ENCODE measurements at places on chromosomes 3 and 15.

- no peak for DNase-seq
Measured at GRCh38 chr3:170482199-170482598, 63.5 kb downstream of the CLDN11 start.

DNA sequence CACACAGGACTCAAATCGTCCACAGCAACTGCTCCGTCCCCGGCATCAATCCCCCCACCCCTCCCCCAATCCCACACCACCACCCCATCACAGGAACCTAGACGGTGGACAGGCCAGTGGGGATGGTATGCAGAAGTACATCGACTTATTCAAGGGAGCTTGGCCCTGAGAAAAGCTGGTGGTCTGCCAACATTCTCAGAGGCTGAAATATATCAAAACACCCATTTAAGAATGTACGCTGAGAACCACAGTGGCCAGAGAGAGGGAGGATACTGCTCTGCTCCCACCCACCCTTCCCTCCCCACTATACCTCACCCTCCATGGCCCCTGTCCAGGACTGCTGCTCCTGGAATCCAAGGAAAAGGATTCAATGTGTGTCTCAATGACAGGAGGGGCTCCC lies 12.4 kb upstream of the USP3 start:
- no peak for DNase-seq

GRCh38 chr15:75049392-75049791 lies 26.0 kb downstream of the PPCDC start:
- DNase-seq = no peak

DNA sequence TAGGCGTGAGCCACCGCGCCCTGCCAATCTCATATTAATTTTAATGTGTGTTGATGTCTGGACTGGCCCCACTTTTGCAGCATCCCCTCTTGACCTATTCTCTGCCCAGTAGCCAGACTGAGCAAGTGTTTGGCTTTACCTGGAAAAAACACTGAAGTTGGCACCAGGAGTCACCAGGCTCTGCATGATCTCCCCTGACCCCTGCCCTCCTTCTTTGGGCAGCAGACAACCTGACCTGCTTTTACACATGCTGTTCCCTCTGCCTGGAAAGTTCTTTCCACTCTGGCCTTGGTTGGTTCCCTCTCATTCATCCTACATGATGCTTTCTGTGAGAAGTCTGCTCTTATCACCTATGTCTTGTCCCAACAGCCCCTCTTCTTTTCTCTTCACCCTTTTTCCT lies 67.9 kb upstream of the SLC2A2 start:
- DNase-seq = no peak

DNA sequence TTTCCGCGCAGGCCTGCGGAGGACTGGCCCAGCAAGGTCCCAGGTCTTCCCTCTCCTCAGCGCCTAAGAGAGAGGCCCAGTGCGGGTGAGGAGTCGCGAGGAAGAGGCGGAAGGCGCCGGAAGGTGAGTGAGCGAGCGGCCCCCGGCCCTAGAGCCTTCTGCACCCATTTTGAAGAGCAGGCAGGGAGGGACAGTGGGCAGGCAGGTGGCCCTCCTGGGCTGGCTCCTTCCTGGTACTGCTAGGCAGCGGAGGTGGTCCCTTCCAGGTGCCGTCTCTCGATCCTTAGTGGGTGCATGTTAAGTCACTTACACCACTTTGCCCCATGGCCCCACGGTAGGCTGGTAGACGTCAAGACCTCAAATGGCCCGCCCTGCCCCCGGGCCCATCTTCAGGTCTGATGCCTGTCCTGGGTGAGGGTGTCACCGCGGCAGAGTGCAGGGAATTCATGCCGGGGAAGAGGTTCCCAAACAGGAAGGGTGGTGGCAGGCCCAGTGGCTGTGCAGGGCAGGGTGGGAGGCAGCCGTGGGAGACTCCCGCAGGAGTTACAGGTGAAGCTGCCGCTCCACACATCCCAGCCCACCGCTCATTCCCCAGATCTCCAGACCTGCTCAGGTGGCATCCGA lies 14.4 kb downstream of the PAK6 start:
- no peak for DNase-seq

GRCh38 chr3:195553268-195553667 lies 10.1 kb upstream of the PPP1R2 start:
- no peak for DNase-seq

DNA sequence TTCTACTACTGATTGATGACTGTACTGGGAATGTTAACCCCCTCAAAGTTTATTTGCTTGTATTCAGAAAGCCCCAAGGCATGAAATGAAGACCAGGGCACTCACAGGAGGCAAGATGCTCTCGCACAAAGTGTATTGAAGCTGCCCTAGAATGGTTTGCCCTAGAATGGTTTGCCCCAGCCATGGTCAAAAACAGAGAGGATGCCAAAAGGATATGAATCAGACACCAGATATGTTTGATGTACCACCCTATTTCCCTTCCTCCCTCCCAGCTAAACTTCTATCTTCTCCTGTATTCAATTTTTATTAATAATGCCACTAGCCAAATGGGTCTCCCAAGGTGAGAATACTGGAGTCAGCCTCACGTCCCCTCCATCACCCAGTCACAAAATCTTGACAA lies 101.3 kb downstream of the TMCO5A start:
- DNase-seq = no peak

- no peak for DNase-seq
Measured at GRCh38 chr15:39896846-39897245, 23.2 kb downstream of the GPR176 start.

- no peak for DNase-seq
Measured at GRCh38 chr3:112134335-112135124, 1.5 kb upstream of the GCSAM start.

GRCh38 chr3:106014518-106014917 lies 145.7 kb upstream of the CBLB start:
- no peak for DNase-seq

GRCh38 chr3:16338999-16339398 lies 74.0 kb downstream of the OXNAD1 start:
- no peak for DNase-seq

DNA sequence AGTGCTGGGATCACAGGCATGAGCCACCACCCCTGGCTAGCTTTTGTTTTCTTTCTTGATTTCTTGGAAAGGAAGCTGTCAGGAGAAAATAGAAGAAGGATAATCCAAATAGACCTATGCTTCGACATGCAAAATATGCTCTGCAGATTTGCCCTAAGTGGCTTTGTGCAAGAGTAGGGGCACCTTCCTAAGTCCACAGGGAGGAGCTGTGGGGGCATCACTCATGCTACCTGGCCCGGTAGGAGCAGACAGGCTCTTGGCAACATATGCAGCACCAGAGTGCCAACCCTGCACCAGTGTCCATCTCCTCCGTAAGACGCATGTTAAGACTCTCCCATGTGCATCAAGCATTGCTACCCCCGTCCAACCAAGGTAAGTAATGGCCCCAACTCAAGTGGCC lies 190.7 kb upstream of the UBE2E1 start:
- no peak for DNase-seq

DNA sequence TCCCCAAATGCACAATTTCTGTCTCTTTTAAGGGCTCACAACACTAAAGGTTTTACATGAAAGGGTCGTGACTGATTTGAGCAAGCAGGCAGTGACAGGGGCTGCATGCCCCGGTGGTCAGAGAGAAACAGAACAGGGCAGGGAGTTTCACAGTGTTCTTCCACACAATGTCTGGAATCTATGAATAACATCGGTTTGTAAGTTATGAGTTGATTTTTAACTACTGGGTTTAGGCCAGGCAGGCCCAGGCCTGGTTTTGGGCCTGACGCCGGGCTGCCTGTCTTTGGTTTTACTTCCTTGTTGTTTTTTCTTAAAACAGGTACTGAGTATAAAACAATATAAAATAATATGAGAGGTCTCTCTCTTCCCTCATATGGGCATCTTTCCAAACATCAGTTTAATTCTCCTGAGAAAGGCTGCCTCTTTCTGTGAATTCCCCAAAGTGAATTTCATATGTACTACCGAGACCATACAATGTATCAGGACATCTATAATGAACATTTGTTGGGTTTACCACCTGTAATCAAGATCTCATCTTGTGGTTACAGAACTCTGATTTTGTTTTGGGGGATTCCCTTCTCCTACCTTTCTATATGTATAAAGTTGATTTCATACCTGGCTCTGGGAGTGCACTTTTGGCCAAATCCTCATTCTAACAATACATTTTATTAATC lies 74.4 kb downstream of the CD200 start:
- DNase-seq = no peak

- no peak for DNase-seq
Measured at GRCh38 chr3:57877116-57877515, 121.0 kb downstream of the SLMAP start.

GRCh38 chr15:56640127-56640526 lies 93.2 kb downstream of the ZNF280D start:
- DNase-seq = no peak

DNA sequence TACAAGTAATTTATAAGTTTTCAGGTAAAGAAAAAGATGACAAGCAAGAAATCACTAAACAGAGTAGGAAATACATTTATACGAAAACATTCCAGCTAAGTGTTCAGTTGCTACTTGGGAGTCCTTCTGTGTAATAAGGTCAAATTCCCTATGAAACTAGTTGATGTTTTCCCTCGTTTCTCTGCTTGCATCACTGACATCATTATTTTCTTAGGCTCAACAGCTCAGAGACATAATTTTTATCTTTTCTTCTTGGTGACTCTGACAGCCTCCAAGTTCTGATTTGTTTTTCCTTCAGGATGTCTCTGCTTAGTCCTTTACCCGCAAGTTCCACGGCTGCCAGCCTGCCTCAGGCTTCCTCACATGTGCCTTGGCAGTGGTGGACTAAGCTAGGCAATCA lies 173.6 kb downstream of the P3H2 start:
- no peak for DNase-seq

GRCh38 chr3:66035763-66036477 lies 2.8 kb downstream of the MAGI1 start:
- DNase-seq = no peak

DNA sequence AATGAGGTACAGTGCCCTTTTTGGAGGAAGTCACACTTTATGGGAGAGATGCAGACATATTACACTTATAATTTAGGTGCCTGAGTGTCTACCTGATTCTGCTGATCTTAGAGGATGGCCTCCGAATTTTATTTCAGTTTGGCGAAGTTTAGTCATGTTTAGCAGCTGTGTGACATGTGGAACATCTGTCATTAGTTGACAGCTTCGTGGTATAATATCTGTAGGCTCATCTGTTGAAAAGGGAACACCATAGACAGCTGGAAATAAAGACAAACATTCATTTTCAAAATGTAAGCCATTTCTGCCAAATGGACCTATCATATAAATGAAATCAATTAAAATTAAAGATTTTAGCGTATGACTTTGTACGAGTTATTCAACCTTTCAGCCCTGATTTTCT lies 165.4 kb downstream of the CFAP20DC start:
- no peak for DNase-seq

- no peak for DNase-seq
Measured at GRCh38 chr15:29962407-29962806, 120.3 kb upstream of the GOLGA8J start.

GRCh38 chr15:82186719-82187406 lies 75.7 kb downstream of the EFL1 start:
- no peak for DNase-seq

- DNase-seq = no peak
Measured at GRCh38 chr3:78978037-78978436, 789.8 kb downstream of the ROBO1 start.

GRCh38 chr3:153111016-153111415 lies 51.0 kb upstream of the RAP2B start:
- DNase-seq = no peak

- no peak for DNase-seq
Measured at GRCh38 chr3:19972054-19972453, 25.2 kb downstream of the RAB5A start.

GRCh38 chr3:77338195-77338594 lies 298.3 kb downstream of the ROBO2 start:
- DNase-seq = no peak

DNA sequence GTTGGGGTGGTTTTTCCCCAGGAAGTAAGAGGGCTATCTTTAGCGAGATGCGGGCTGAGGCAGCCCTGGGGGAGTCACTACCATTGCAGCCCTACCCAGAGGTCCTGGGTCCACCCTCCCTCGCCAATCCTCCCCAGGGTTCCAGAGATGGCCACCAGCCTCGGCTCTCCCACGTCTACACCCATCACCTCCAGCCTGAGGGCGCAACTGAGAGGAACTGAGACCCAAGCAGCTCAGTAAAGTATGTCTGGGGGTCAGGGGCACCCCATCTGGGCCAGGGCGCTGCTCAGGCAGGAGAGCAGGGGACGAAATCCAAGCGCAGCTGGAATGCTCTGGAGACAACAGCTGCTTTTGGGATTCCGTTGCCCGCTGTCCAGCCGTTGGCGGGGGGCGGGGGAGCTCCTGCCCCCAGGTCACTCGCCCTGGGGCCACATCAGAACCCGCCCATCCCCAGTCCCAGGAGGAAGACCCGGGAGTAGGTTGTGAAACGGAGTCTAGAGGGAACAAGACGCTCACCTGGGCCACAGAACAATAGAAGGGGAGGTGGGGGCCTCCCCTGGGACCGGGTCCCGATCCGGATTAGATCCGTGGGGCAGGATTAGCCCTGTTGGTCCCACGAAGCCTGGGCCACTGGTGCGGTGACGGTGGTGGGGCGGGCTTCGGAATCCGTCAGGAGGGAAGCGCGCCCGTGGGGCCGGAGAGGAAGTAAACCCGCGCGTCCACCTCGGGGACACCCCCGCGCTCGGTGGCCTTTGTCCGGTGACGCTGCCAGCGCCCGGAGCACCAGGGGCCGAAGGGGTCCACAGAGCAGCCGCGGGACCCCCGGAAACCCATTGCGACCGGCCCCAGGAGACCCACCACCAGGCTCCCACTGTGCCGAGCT lies 1.4 kb upstream of the NDUFAF3 start:
- DNase-seq = peak; percentile 39

Measured in activated naive CD4-positive, alpha-beta T cell (primary cell).